ENCODE measurements at places on chromosomes 6 and 20.
A peak's percentile ranks its signal among the peaks of the same experiment; 100 is the strongest.

- DNase-seq = no peak
These were observed 40.2 kb upstream of the FAM50B start for GRCh38 chr6:3808759-3809514.

- no peak for DNase-seq
These were observed 38.6 kb downstream of the HLA-DPB1 start for GRCh38 chr6:33114406-33114805.

- DNase-seq = no peak
These were observed 159.1 kb downstream of the QKI start for GRCh38 chr6:163573503-163574179.

DNA sequence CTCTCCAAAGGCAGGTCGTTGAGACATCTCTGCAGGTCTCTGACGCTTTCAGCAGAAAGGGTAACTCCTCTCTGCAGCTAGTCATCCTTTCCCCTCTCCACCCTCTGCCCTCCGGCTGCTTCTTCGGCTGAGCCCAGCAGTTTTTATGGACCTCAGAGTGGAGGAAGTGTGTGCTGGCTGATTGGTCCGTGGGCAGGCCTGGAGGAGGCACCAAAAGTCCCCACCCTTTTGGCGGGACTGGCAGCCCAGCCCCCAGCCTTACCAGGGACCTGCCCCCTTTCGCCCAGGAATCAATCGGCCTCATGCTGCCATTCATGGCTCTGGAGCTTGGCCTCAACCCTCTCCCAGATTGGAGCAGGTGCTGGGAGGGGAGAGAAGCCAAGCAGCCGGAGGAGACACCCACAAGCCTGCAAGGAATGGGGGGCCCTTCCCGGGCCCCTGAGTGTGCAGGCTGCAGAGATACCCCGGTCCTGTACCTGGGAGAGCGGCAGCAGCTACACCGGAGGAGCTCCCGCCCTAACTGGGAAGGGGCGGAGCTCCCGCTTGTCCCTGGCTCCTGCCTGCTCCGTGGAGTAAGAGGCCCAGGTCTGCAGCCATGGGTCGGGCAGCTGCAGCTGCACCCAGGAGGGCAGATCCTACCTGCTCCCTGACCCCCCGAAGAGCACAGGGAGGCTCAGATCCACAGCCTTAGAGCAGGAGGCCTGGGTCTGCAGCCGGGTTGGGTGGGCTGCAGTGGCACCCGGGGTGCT, 170.3 kb upstream of the SOX4 start:
- no peak for DNase-seq

- no peak for DNase-seq
These were observed 22.5 kb downstream of the RAB22A start for GRCh38 chr20:58331961-58332551.

GRCh38 chr6:144989319-144990107, 704.4 kb downstream of the UTRN start:
- no peak for DNase-seq

DNA sequence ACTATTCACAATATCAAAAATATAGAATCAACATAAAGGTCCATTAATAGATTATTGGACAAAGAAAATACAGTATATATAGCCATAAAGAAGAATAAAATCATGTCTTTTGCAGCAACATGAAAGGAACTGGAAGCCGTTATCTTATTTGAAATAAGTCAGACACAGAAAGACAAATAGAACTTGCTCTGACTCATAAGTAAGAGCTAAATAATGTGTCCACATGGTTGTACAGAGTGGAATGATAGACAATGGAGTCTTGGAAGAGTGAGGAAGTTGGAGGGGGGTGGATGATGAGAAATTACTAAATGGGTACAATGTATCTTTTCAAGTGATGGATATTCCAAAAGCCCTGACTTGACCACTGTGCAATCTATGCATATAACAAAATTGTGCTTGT, 613.5 kb downstream of the PHF3 start:
- no peak for DNase-seq

DNA sequence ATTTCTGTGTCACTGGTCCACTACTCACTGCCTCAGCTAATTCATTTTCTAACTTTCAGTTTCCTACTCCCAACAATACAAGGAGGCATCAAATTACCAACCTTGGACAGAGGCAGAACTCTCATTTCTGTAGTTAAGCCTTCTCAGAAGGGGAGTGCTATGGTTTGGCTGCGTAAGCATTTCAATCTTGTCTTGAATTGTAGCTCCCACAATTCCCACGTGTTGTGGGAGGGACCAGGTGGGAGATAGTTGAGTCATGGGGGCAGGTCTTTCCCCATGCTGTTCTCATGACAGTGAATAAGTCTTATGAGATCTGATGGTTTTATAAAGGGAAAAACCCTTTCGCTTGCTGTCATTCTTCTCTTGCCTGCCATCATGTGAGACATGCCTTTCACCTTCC, 22.9 kb downstream of the HLA-DRA start:
- DNase-seq = no peak

DNA sequence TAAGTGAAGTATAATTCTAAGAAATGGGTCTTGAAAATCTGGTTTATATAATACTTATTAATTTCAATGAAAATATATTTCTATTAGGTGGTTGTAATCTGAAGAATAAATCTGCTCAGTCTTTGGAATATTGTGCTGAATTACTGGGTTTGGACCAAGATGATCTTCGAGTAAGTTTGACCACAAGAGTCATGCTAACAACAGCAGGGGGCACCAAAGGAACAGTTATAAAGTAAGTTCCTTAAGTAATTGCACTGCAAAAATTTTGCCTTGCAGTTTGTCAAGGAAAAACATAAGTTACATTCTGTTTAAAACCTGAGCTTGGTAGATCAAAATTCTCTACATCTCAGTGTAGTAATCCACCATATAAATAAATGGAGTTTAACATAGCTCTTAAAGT, 106.0 kb downstream of the MYO6 start:
- no peak for DNase-seq

DNA sequence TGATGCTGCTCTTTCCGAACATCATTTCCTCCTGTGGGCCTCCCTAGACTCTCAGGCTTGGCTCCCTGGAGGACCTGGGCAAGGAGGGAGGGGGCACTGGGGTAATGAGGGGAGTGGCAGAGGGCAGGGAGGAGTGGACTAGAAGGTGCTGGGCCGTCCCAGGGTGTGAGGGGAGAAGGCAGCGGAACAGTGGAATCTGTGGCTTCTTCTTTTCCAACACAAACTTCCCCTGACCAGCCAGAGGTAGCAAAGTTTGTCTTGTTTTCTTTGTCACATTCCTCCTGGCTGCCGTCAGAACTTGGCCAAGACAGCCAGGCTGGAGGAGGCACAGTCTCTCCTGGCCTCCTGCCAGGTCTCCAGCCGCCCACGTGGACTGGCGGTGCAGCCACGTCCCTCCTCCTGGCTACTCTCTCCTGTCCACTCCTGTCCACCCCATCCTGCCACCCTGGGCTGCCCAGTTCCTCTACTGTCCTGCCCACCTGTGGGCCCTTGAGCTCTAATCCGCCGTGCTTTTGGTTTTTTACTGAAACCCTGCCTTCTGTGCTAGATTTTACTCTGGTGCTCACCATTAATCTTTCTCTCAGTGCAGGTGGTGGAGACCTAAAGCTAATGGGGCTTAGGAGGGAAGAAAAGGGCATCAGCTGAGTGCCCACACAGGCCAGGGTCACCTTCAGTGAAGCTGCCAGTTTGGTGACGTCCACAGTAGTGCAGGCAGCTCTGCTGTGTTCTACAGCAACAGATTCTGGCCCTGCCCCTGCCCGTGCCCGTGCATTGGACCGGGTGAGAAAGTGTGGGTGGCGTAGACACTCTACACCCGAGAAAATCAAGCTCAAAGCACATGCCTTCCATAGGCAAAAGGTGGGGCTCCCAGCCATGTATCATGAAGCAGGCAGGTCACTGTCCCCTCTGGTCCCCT, 2.8 kb upstream of the CDSN start:
- DNase-seq = no peak

DNA sequence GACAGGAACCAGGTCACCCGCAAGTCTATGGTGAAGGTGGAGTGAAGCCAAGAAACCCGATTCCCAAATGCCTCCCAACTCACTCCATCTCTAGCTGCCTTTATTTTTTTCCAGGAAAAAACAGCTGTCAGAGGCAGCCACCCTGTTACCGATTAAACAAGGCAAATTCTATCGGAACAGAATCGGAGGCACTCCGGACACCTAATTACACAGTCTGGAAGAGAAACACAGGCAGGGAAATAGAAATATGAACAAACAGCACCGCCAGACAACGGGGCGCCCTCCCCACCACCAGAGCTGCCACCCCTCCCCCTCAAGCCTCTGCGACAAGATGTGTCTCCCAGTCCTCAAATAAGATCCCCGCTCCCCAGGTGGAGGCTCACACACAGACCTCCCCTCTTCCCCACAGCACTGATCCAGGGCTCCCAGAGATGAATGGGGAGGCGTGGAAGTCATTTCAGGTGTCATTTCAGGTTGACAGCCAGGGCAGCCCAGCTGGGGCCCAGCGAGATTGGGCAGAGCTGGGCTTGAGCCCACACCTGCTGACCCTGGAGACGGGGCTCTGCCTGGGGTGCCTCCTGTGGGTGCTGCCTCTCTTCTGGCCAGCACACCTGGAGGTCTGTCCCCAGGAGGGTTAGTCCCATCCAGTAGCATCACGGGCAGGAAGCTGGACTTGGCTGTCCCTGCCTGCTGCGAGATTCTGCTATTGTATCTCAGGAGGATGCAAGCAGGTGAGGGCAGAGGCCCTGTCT, 19.8 kb upstream of the VSTM2L start:
- DNase-seq = no peak

DNA sequence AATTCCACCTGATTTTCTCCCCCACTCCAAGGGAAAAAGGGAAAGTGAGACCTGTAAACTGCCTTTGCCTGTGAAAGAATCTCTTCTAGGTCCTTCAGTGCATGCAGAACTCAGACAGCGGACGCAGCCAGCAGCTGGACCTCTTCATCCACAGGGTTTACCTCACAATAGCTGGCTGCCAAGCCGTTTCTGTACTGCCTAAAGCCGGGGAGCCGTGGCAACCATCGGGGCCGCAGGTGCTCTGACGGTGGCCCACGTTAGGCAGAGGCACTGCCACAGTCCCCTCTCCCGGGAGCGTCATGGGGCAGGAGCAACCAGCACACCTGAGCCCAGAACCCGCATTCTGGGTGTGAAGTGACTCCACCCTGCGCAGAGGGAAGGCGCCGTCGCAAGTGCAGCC, 206.1 kb downstream of the TTLL2 start:
- DNase-seq = no peak

- DNase-seq = no peak
These were observed 701.4 kb upstream of the NRSN1 start for GRCh38 chr6:23424584-23424983.

- DNase-seq = no peak
These were observed 48.9 kb downstream of the PHF20 start for GRCh38 chr20:35820715-35821114.

- no peak for DNase-seq
These were observed 128.0 kb downstream of the TENT5A start for GRCh38 chr6:81624453-81624852.

GRCh38 chr6:12578751-12579150, 137.8 kb upstream of the PHACTR1 start:
- DNase-seq = no peak

GRCh38 chr6:140905724-140906123, 1227.0 kb upstream of the GJE1 start:
- DNase-seq = no peak

- peak; percentile 53 for DNase-seq
These were observed 29.3 kb downstream of the NSFL1C start for GRCh38 chr20:1437235-1437904.

DNA sequence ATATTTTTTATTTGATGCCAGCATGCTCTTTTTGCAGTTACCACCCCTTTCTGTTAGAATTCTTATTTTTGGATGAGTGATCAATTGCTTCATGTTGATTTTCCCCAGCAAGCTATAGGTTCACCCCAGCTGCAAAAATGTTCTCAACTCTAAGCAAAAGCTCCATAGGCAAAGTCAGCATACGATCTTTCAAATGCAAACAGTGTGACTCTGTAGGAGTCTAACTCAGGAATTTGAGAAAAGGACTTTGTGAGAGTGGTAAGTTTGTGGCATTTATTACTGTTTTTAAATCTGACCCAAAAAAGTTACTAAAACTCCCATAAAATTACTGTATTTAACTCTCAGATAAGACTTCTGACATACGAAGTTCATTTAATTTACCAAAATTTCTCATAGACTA, 134.9 kb upstream of the HSF2 start:
- DNase-seq = no peak

GRCh38 chr6:72182337-72183246, 296.2 kb downstream of the RIMS1 start:
- no peak for DNase-seq

- no peak for DNase-seq
These were observed 76.0 kb downstream of the SRC start for GRCh38 chr20:37421988-37422387.

- no peak for DNase-seq
These were observed 275.6 kb upstream of the SUPT3H start for GRCh38 chr6:45653117-45653883.

- DNase-seq = no peak
These were observed 157.0 kb downstream of the UBE3D start for GRCh38 chr6:82908661-82909060.

GRCh38 chr20:15257569-15257870, 920.1 kb upstream of the FLRT3 start:
- DNase-seq = no peak

GRCh38 chr20:62203378-62204030, 16.6 kb downstream of the HRH3 start:
- DNase-seq = no peak

GRCh38 chr6:107458672-107459282, 587 bp downstream of the PDSS2 start:
- no peak for DNase-seq

- no peak for DNase-seq
These were observed 94.1 kb downstream of the MAN1A1 start for GRCh38 chr6:119255492-119255891.

- DNase-seq = no peak
These were observed 9.9 kb downstream of the RFPL4B start for GRCh38 chr6:112356994-112357393.

GRCh38 chr20:2301164-2301622, 5.4 kb downstream of the TGM3 start:
- no peak for DNase-seq

- DNase-seq = no peak
These were observed 2.3 kb upstream of the TXLNB start for GRCh38 chr6:139294090-139294489.

- DNase-seq = no peak
These were observed 52.4 kb downstream of the SCAND1 start for GRCh38 chr20:35901678-35902544.

DNA sequence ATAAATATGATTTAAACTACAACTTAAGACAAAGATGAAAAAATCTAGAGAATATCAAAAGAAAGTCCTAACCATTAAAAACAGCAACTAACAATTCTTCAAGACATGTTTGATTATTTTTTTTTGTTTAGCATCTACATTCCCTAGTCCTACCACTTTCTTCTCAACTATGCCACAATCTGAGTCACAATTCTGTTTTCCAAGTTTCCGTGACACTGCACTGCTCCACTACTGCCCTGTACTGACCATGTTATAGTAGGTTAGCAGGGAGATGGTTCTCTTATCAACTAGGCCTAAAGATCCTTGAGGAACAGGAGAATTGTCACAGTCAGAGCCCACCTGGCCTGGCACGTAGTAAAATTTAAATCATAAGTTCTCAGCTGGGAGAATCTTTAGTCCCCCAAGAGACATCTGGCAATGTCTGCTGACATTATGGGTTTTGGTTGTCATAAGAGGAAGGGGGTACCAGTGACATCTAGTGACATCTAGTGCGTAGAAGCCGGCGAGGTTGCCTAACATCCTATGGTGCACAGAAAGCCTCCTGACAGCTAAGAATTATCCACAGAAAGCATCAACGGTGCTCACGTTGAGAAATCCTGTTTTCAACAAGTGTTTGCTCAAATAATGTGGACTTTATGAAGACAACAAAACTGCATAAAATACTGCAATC, 100.5 kb downstream of the PDE10A start:
- DNase-seq = no peak

Data from NCI-H1417 treated with DMSO at 0.1 percent for 48 hours (cell line).